ENCODE measurements at places on chromosomes 11 and 22.

GRCh38 chr22:47036352-47036751 lies 273.9 kb downstream of the TBC1D22A start:
- H3K4me3 ChIP-seq: no peak overlapping the region
- no peak overlapping the region for H3K27ac ChIP-seq
- H3K4me1 ChIP-seq: no peaks in the 10 kb centered on the region

- H3K27me3 ChIP-seq: no peaks in the 10 kb centered on the region
- H3K27ac ChIP-seq: no peak overlapping the region
- H3K36me3 ChIP-seq: no peaks in the 10 kb centered on the region
- no peaks in the 10 kb centered on the region for H3K4me1 ChIP-seq
- no peak for DNase-seq
- H3K4me3 ChIP-seq: no peak overlapping the region
These were observed 49.6 kb downstream of the KIF18A start for GRCh38 chr11:28058333-28058732.

GRCh38 chr11:69992943-69993694 lies 85.0 kb upstream of the ANO1 start:
- H3K4me3 ChIP-seq: no peak overlapping the region
- H3K4me1 ChIP-seq: no peaks in the 10 kb centered on the region
- no peak overlapping the region for H3K27ac ChIP-seq
- DNase-seq: no peak
- no peaks in the 10 kb centered on the region for H3K36me3 ChIP-seq
- H3K27me3 ChIP-seq: no peaks in the 10 kb centered on the region

GRCh38 chr22:23227380-23227779 lies 47.1 kb downstream of the BCR start:
- peak overlapping the region; percentile 31 for H3K27ac ChIP-seq
- no peaks in the 10 kb centered on the region for H3K27me3 ChIP-seq
- H3K36me3 ChIP-seq: no peaks in the 10 kb centered on the region

DNA sequence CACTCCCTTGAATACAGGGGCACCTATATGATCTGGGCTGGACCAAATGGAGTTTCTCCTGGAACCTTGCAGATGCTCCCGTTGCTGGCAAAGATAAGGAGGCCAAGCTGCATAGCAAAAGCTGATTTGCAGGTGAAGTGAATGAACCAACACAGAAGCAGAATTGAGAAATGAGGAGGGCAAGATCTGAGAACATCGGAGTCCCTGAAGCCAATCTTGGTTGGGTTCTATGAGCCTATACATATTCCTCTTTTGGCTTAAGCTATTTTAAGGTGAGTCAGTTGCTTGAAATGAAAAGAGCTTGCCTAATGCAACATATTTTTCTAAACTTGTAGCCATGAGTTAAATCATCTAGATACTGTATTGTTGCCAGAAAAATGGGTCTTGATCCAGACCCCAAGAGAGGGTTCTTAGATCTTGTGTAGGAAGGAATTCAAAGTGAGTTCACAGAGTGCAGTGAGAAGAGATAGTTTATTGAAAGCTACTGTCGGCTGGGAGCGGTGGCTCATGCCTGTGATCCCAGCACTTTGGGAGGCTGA lies 23.5 kb downstream of the WEE1 start:
- H3K27ac ChIP-seq: no peak overlapping the region
- peaks cover 10% of the 10 kb centered on the region for H3K4me1 ChIP-seq
- H3K36me3 ChIP-seq: no peaks in the 10 kb centered on the region

GRCh38 chr22:36454916-36455570 lies 26.4 kb downstream of the TXN2 start:
- peak overlapping the region; percentile 90 for H3K27ac ChIP-seq
- no peaks in the 10 kb centered on the region for H3K36me3 ChIP-seq
- DNase-seq: peak; percentile 95
- peaks cover 46% of the 10 kb centered on the region for H3K4me1 ChIP-seq

GRCh38 chr11:126879516-126879915 lies 121.1 kb downstream of the KIRREL3 start:
- H3K36me3 ChIP-seq: no peaks in the 10 kb centered on the region
- H3K4me1 ChIP-seq: no peaks in the 10 kb centered on the region
- no peaks in the 10 kb centered on the region for H3K27me3 ChIP-seq
- no peak overlapping the region for H3K4me3 ChIP-seq
- no peak for DNase-seq

DNA sequence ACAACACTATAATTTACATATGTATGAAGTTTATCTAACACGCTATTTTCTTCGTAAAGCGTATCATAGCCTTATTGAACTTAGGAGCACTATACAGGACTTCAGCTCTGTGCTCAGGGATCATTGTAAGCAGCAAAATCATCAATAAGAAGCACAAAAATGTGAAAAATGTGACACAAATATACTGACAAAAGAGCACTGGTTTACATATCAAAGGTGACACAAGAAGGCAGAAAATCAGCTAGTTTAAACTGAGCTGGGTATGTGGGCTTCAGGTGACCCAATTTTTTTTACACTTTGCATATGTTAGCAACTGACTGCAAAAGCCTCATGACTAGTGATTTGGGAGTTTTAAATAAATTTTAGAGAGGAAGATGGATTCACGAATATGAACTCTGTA lies 215.2 kb upstream of the CHORDC1 start:
- no peak overlapping the region for H3K27ac ChIP-seq
- no peaks in the 10 kb centered on the region for H3K36me3 ChIP-seq
- H3K4me1 ChIP-seq: no peaks in the 10 kb centered on the region
- H3K4me3 ChIP-seq: no peak overlapping the region

GRCh38 chr11:11416917-11417316 lies 63.9 kb upstream of the CSNK2A3 start:
- no peaks in the 10 kb centered on the region for H3K4me1 ChIP-seq
- H3K27me3 ChIP-seq: no peaks in the 10 kb centered on the region
- H3K36me3 ChIP-seq: no peaks in the 10 kb centered on the region
- DNase-seq: no peak

GRCh38 chr11:83436855-83437254 lies 150.7 kb upstream of the CCDC90B start:
- no peak overlapping the region for H3K4me3 ChIP-seq
- H3K27ac ChIP-seq: no peak overlapping the region
- H3K36me3 ChIP-seq: no peaks in the 10 kb centered on the region
- no peaks in the 10 kb centered on the region for H3K4me1 ChIP-seq
- no peaks in the 10 kb centered on the region for H3K27me3 ChIP-seq

GRCh38 chr11:116829525-116830183 lies at the start of gene APOC3:
Gene APOC3, plus strand, starts transcription at chr11:116829907. Its CDS starts 676 bp downstream, at chr11:116830583.
- H3K27ac ChIP-seq: no peak within 1 kb of the TSS
- no peak within 1 kb of the TSS for H3K4me3 ChIP-seq
- no peak for DNase-seq
- H3K27me3 ChIP-seq: no peaks in the 10 kb centered on the region
- H3K4me1 ChIP-seq: no peaks in the 10 kb centered on the region
- H3K36me3 ChIP-seq: no peaks in the 10 kb centered on the region

DNA sequence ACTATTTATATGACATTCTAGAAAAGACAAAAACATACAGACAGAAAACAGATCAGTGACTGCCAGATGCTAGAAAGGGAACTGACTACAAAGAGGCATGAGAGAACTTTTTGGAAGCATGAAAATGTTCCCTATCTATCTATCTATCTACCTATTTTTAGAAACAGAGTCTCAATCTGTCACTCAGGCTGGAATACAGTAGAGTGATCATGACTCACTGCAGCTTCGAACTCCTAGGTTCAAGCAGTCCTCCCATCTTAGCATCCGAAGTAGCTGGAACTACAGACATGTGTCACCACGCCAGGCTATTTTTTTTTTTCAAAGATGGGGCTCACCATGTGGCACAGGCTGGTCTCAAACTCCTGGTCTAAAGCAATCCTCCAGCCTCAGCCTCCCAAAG lies 6.9 kb downstream of the SBF2 start:
- DNase-seq: no peak
- H3K4me1 ChIP-seq: no peaks in the 10 kb centered on the region
- H3K4me3 ChIP-seq: no peak overlapping the region
- H3K36me3 ChIP-seq: no peaks in the 10 kb centered on the region
- H3K27me3 ChIP-seq: no peaks in the 10 kb centered on the region
- H3K27ac ChIP-seq: no peak overlapping the region

DNA sequence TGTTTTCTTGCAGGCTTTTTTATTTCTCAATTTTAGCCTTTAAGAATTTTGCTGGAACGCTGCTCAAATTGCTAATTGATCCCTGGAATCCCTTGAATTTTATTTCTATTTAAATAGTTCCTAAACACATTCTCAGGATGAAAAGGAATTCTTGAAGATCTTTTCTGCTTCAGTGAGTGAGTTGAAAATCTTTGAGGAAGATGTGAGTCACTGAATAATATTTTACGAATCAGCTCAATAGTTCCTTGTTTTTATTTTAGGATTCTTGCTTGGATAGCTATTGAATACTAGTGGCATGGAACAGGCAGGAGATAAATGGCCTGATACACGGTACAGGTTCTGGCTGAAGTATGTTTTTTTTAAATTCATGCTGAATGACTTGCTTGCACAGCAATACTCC lies 194.6 kb upstream of the CCDC90B start:
- H3K4me3 ChIP-seq: no peak overlapping the region
- H3K27me3 ChIP-seq: no peaks in the 10 kb centered on the region
- no peak for DNase-seq
- H3K36me3 ChIP-seq: no peaks in the 10 kb centered on the region
- H3K4me1 ChIP-seq: no peaks in the 10 kb centered on the region
- no peak overlapping the region for H3K27ac ChIP-seq

GRCh38 chr11:57547854-57548377 lies 10.5 kb downstream of the SMTNL1 start:
- H3K36me3 ChIP-seq: peaks cover 33% of the 10 kb centered on the region

GRCh38 chr11:78654071-78654470 lies 79.4 kb upstream of the NARS2 start:
- DNase-seq: no peak
- no peaks in the 10 kb centered on the region for H3K4me1 ChIP-seq
- no peak overlapping the region for H3K27ac ChIP-seq
- H3K36me3 ChIP-seq: no peaks in the 10 kb centered on the region
- no peak overlapping the region for H3K4me3 ChIP-seq

GRCh38 chr11:102553835-102554282 lies 23.3 kb upstream of the MMP7 start:
- no peak overlapping the region for H3K27ac ChIP-seq
- H3K4me3 ChIP-seq: no peak overlapping the region
- no peaks in the 10 kb centered on the region for H3K4me1 ChIP-seq
- H3K27me3 ChIP-seq: no peaks in the 10 kb centered on the region
- DNase-seq: no peak

DNA sequence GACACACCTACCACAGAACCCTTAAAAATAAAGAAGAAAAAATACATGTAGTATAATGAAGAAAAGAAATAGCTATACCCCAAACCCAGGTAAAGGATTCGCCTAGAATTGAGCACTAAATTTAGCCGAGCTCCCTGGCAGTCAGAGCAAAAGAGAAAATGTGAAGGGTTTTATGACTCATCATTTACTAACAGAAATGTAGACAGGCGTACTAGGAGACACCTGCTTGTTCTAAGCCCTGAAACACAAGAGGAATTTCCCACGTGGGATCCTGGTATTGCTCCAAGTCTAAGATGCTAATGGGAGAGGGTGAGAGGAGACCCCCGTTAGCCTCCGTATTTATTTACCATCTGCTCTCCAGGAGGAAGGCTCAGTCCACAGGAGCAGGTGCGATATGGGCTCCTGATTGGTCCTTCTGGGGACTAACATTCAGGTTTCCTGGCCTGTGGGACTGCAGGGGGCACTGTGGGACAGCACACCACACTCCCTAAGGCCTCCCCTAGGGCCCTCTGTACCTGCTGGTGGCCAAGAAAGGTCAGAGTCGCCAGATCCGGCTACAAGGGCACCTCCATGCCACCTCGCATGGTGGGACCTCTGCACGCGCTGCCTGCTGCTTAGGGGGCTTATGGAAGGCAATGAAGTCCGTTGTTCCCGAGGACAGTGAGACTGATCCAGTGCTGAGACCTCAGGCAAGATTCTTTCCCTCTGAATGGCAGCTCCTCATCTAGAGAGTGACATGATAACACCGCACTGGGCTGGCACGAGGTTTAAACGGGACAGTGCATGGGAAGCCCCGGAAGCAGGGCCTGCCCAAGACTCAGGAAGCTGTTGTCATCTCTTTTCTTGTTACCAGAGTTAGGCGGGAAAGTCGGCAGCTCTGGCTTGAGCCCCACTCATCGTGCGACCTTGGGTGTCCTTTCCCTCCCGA lies 25.8 kb downstream of the KCNC1 start:
- no peak overlapping the region for H3K27ac ChIP-seq
- DNase-seq: no peak
- no peaks in the 10 kb centered on the region for H3K4me1 ChIP-seq

GRCh38 chr11:28616160-28616965 lies 508.2 kb downstream of the METTL15 start:
- no peaks in the 10 kb centered on the region for H3K4me1 ChIP-seq
- H3K4me3 ChIP-seq: no peak overlapping the region
- DNase-seq: no peak
- no peaks in the 10 kb centered on the region for H3K27me3 ChIP-seq
- no peaks in the 10 kb centered on the region for H3K36me3 ChIP-seq
- no peak overlapping the region for H3K27ac ChIP-seq

DNA sequence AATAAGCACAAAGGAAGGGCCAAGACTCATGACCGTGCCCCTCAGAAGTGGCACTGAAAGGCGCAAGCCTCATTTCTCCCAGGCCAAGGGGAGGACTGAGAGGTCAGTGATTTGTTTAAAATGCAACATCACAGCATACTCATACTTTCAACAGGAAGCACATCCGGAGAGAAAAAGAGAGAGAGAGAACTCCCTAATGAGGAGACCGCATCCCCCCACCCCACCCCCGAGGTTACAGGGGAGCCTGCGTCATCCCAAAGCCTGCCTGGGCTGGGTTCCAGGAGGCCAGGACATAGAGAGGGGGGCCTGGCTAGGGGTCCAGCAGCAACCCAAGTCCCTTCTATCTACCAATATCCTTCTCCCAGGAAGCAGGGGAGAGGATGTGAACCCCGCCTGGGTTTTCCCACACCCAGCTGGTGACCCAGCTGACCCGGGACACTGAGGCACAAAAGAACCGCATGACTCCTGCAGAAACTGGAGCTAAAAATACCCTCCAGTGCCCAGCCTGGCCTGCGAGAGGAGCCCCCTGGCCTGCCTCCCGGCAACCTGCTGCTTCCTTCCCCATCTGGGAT lies 3.8 kb downstream of the CSNK1E start:
- no peak for DNase-seq
- H3K4me3 ChIP-seq: no peak overlapping the region
- no peaks in the 10 kb centered on the region for H3K27me3 ChIP-seq
- peaks cover 9% of the 10 kb centered on the region for H3K36me3 ChIP-seq
- H3K27ac ChIP-seq: no peak overlapping the region

DNA sequence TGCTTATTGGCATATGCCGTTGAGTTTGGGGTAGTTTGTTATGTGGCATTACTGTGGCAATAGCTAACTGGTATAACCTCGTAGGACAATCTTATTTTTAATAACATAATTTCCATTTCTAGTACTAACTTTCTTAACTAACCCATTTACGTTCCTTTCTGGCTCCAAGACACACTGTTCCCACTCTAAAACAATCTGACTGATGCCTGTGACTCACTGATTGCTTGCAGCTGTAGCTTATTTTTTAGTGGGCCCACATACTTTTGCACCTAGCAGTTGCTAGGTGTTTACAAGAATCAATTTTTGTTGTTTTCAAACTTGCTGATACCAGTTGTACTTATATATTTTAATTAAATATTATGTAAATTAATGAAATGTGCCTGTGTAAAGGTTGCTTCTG lies 52.2 kb downstream of the FAT3 start:
- no peak overlapping the region for H3K27ac ChIP-seq
- H3K4me1 ChIP-seq: no peaks in the 10 kb centered on the region
- H3K27me3 ChIP-seq: no peaks in the 10 kb centered on the region

All from effector memory CD4-positive, alpha-beta T cell (primary cell).